Skin of body (tissue), 3 donors: ENCODE measurements at places on chromosomes 7 and 10. TPM values are rescaled to one million over a fixed set of nuclear protein-coding genes. Genes with fewer than 3 reads are reported as not detected.

DNA sequence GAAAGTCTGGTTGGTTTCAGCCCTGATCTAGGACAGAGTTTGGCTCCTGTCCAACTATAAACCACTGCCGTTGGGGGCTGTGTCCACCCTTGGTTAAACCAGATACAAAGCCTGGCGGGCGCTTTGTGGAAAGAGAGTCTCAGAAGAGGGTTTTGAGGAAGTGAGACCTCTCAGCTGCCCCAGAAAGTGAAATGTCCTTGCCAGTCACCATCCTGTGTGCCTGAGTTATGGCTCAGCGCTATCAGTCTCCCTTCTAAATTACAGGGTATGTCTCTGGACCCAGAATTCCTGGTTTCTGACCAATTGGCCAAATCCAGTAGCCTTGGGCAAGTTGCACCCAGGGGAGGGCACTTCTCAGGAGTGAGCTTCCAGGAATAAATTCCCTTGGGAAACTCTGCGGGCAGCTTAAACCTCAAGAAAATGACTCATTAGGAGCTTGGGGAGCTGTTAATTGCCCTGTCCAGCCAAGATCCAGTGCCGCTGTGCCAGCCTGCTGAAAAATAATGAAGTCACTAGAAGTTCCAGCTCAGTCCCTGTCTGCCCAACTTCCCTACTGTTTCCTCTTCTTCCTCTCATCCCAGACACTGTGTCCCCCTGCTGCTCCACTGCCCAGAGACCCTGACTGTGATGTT is 66.7 kb upstream of the PDZD8 start:
- DNase-seq: no peak

GRCh38 chr10:75682649-75683557 is 251.5 kb downstream of the LRMDA start:
- DNase-seq: peak; percentile 36

PYROXD2 gene
- total RNA-seq: 9.2 TPM

EDRF1 gene
- 32.2 TPM for total RNA-seq

DNA sequence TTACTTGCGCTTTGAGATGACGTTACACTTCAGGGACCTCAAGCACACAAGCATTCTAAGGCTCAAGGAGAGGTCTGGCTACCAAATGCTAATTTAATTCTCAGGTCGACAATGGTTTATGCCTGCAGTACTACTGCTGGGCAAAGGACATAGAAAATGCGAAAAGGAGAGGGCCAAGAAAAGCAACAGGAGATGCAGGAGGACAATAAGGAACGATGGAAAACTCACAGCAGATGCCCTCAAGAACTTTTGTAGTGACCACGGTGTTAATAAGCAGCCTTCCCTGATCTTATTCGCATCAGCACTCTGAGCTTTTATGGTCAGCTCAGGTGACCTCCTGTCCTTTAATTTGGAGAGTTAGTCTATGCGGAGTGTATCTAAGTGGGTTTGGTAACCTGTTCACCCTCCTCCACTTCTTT is 146.3 kb downstream of the GPR85 start:
- DNase-seq: no peak

DNA sequence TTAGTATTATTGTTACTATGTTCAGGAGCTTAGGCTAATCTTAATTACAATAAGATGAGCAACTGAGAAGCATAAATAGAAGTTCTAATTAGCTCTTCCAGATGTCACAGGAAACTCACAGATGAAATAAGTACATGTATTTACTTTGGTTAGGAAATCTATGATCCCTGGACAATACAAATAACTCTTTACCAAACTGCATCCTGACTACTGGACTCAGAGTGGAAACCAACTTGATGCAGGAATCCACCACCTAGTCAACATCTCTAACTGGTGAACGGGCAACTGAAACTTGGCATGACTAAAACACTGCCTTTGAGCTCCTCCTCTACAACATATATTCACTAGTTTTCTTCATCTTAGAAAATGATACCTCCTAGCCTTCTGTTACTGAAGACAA is 193.2 kb downstream of the AGMO start:
- no peak for DNase-seq

GRCh38 chr7:112083776-112084355 is 122.3 kb downstream of the DOCK4 start:
- no peak for DNase-seq

DNA sequence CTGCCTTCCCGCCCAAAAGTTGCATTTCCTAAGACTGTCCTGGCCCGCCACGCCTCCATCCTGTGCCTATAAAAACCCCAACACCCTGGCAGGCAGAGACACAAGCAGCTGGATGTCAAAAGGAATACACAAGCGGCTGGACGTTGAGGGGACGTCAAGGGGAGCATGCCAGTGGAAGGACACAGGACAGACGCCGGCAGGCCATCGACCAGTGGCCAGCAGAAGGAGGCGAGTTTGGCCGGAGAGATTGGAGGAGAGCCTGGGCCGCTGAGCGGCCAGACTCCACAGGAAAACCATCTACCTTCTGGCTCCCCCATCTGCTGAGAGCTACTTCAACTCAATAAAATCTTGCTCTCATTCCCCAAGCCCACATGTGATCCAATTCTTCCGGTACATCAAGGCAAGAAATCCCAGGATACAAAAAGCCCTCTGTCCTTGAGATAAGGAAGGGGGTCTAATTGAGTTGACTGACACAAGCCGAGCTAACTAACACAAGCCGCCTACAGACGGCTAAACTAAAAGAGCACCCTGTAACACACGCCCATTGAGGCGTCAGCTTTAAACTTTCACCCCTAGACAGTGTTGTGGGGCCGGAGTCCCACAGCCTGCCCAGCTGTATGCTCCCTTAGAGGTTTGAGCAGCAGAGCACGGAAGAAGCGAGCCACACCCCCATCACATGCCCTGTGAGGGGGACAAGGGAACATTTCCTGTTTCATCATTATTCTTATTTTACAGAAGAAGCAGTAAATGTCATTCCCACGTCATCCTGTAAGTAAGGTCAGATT is 150.3 kb upstream of the PHYHIPL start:
- no peak for DNase-seq

DNA sequence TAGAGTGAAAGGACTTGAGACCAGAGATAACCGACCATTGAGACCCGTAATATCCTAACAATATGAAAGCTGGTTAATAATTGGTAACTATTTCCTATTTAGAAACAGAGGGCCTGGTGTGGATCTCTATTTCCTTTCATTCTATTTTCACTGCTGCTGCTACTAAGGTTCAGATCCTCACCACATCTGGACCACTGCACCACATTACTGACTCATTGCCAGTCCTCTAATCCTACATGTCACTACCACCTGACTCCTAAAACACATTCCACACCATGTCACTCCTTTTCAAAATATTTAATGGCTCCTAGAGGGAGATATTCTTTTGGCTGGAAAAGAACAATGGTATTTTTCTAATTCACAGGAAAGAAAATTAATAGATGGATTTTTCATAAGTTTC is 6.4 kb downstream of the USP54 start:
- DNase-seq: no peak

FGL2 gene
- total RNA-seq: 29.5 TPM

GRCh38 chr7:138195151-138195571 is 118.9 kb downstream of the AKR1D1 start:
- DNase-seq: no peak

GRCh38 chr7:6340241-6340640 is 67.8 kb upstream of the CYTH3 start:
- DNase-seq: no peak

LRRN3 gene
- 2.5 TPM for total RNA-seq

DNA sequence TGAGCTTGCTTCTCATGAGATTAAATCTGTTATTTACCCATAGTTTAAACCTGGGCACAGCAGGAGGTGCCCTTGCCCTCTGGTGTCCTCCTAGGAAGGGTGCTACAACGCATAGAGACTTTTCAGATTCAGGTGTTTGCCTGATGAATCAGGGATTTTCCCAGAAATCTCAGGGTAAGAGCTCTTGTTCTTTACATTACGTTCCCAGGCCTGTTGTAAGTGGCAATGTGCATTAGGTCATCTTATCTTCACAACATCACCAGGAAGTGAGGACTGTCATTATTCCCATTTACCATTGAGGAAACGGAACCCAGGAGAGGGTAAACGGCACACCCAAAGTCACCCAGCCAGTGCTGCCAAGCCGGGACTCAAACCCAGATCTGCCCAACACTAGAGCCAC is 73.0 kb downstream of the NHLRC2 start:
- DNase-seq: no peak

GRCh38 chr10:122879339-122880273 is at the start of gene FAM24B:
Gene FAM24B, minus strand, starts transcription at chr10:122879581. Its CDS starts 29,066 bp downstream, at chr10:122850515.
- DNase-seq: peak; percentile 95

TRIM56 gene
- total RNA-seq: 10.1 TPM

DNA sequence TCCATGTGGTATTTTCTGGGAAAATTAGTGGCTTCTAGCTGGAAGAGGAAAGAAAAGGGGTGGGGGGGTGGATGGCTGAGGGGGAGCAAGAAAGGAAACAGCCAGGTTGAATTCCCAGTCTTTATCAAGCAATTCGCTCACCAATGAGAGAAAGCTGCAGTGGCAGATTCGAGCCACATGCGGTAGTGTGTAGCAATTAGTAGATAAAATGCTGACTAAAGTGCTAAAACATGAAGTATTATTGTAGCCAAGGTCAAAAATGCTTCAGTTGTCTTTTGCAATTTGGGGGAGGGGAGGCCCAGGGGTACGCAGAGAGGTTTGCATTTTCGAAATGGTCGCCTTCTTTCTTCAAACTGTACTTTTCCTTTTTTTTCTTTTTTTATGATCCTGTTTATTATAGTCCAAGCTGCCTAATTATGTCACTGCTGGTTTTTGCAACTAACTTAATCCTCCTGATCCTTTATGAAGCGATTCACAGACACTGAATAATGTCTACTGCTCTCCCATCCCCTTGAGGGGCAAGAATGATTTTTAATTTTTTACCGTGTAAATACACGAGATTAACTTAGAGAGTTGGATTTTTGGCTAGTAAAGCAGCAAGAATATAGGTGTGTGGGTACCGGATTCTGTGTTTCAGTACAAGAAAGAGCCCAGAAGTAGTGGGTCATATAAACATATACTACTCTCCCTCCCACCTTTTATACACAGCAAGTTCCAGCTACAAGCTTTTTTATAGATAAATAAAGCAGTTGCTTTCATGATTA is 3.6 kb upstream of the ARID5B start:
- DNase-seq: no peak

DNA sequence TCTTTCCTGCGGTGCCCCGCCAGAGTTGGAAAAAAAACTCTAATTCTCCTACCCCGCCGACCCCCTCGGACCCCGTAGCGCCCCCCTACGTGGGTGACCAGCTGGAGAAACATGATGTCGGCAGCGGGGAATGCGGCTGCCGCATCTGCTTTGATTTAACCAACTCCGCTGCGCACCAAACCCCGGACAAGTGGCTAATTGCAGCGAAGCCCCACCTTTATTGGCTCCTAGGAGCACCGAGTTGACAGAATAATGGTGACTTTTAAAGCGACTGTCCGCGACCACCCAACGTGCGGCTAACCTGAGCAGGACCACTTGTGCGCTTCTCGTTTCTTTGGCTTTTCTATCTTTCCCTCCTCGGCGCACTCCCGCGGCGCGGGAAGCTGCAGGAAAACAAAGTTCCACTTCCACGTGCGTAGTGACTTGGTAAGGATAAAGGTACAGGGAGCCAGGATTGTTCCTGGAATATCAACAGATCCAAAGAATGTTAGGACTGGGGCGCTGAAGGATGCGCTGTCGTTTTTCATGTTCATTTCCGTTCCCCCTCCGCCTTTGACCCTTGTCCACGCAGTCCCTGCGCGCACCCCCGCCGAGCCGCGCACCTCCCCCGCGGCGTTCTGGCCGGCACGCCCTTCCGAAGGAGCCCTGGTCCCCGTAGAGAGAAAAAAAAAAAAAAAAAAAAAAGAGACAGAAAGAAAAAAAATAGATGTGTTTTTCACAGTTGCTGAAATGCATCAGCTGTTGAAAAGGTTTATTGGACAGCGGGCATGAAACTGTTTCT is 1.4 kb downstream of the WNT16 start:
- no peak for DNase-seq

- DNase-seq: no peak
Measured at GRCh38 chr10:6407034-6407721, 172.9 kb downstream of the PRKCQ start.

GPR15LG gene
- total RNA-seq: 2.1 TPM

- no peak for DNase-seq
Measured at GRCh38 chr7:1368682-1369571, 90.3 kb downstream of the MICALL2 start.

GRCh38 chr10:561721-562120 is 127.7 kb downstream of the DIP2C start:
- no peak for DNase-seq

- DNase-seq: peak; percentile 10
Measured at GRCh38 chr7:22114440-22114981, 168.8 kb upstream of the CDCA7L start.

C7orf57 gene
- 0.10 TPM for total RNA-seq

DNA sequence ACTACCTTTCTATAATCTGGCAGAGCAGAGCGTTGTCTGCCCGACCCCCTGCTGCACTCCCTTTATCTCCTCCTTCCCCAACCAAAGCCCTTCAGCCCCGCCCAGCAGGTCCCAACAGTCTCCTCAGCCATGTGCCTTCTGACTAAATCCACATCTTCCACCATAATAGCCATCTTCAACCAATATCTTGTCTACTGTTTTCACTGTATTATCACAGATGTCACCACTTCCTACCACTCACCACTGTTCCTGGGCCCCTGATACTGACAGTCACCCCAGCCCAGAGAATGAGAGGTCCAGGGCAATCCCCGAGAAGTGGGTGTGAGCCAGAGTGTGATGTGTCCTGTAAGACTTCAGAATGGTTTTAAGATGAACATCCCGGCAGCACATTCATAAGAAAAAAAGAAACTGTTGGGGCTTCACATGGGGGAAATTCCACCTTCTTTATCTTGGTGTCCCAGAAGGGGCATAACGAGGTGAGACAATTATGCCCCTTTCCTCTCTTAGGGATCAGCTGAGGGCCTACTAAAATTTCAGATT is 25.3 kb downstream of the CCDC6 start:
- DNase-seq: no peak

MYPN gene
- total RNA-seq: 9.4 TPM

DNA sequence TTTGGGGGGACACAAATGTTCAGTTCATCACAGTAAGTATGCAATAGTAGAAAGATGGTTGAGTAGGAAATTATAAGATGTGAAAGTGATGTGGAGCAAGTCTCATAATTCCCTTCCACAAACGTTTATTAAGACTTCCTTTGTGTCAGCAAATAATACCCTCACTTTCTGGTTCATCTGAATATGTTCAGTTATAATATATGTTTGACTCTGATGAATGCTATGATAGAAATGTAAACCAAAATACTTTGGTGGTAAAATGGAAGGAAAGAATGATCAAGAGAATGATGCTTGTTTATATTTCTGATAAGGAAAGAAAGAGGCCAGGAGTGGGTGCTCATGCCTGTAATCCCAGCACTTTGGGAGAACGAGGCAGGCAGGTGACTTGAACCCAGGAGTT is 111.7 kb upstream of the PLXDC2 start:
- DNase-seq: no peak

FFAR4 gene
- total RNA-seq: 1.6 TPM

IGFBP3 gene
- total RNA-seq: 211 TPM

DNA sequence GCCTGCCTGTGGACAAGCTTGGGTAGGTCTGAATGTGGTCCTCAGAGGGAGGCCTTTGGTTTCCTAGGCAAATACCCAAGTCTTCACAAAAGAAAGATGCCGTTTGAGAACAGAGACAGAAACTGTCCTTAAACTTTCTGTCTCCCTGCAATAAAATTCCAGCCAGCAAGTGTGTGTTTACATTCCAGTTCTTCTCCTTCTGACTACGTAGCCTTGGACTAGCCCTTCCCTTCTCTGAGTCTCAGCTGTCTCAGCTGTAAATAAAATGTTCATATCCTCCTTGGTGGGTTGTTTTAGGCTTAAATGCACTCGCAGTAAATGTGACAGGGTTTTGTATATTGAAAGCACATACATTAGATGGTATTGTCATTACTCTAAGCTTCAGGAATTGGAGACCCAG is 561.2 kb upstream of the MKI67 start:
- no peak for DNase-seq

GRCh38 chr10:85655411-85655810 is 711.2 kb downstream of the GRID1 start:
- DNase-seq: no peak
